DMS79 treated with DMSO at 0.1 percent for 48 hours (cell line): ENCODE measurements at places on chromosomes 4 and X.
A peak's percentile ranks its signal among the peaks of the same experiment; 100 is the strongest.

DNA sequence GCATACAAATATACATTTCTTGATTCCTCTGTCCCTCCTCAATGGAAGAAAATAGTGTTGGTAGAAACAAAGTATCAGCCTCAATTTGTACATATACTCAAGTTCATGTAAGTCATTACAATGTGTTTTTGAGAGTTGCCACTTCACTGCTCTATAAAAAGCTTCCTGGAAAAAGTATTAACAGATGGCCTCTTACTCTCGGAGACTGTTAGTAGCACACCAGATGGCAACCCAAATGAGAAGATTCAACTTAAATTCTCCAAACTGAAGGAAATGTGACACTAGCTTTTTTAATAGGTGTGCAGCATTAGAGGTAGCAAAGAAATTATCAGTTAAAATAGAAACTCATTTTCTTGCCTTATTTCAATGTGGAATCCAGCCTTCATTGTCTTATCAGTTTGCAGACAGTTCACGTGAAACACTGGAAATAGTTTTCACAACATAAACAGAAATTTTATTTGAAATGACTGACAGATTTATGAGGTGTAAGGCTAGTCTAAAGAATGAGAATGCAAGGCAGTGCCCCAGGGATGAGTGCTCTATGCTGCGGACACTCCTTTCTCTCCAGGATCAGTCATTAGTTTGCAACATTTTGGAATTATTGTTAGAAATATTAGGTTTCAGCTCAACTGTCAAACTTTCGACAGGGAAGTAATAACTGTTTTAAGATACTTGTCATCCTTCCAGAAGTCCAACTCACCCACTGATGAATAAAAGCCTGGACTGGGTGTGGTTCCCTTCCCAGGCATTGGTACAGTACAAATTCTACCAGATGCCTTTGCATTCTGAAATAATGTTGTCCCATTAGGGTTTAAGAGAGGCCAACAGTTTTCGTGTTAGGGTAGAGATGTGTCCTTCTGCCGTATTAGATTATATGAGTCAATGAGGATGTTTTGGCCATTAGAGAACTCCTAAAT lies 50.9 kb downstream of the IDS start:
- DNase-seq = no peak

GRCh38 chrX:8190341-8190830 lies 19.3 kb upstream of the VCX2 start:
- DNase-seq = no peak

- no peak for DNase-seq
Measured at GRCh38 chr4:101230801-101231426, 116.4 kb downstream of the PPP3CA start.

GRCh38 chrX:4764888-4765287 lies 1051.4 kb upstream of the PRKX start:
- DNase-seq = no peak

GRCh38 chr4:128722911-128723310 lies 86.6 kb upstream of the JADE1 start:
- DNase-seq = no peak

DNA sequence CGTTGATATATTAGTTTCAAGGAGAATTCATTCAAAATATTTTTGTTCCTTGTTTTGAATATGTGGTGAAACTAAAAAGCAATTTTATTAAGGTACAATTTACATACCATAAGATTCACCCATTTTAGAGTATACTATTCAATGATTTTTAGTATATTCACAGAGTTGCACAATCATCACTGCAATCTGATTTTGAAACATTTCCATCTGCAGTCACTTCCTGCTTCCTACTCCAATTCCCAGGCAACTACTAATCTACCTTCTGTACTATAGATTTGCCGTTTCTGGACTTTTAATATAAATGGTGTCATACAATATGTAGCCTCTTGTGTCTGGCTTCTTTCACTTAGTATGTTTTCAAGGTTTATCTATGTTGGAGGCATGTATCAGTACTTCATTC lies 71.3 kb downstream of the SLC9A7 start:
- no peak for DNase-seq

DNA sequence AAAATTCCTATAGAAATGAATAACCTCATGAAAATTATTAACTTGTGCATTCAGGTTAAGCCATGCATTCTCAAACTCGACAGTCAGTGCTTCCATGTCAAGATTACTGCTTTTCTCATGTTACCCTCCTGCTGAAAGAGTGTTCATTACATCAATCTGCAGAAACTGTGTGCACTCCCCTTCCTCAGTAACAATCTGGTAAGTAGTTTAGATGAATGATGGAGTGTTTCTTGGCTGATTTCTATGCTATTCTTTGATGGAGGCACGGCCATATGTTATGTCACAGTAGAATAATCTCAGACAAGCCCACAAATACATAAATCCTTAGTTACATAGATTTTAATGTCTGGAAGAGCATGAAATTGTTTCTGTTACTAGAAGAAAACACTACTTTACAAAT lies 193.3 kb upstream of the FAM47A start:
- DNase-seq = no peak

GRCh38 chrX:110418316-110419235 lies 59.9 kb downstream of the RTL9 start:
- peak; percentile 75 for DNase-seq

DNA sequence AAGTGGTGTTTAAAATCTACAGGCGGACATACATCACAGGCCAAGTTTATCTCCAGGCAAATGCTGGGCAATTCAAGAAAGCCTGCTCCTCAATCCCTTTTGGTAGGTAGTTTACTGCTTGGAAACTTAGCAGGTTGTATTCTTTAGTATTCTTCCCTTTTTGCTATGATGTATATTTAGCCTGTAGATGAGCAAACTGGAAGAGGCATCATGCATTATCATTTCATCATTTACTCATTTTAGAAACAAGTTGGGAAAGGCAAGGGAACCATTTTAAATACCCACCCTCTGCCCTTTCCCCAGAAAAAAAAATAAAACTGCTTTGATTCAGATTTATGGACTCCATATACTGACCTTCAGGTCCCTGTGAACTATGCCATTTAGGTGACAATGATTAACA lies 213.2 kb downstream of the CAMK2D start:
- no peak for DNase-seq

DNA sequence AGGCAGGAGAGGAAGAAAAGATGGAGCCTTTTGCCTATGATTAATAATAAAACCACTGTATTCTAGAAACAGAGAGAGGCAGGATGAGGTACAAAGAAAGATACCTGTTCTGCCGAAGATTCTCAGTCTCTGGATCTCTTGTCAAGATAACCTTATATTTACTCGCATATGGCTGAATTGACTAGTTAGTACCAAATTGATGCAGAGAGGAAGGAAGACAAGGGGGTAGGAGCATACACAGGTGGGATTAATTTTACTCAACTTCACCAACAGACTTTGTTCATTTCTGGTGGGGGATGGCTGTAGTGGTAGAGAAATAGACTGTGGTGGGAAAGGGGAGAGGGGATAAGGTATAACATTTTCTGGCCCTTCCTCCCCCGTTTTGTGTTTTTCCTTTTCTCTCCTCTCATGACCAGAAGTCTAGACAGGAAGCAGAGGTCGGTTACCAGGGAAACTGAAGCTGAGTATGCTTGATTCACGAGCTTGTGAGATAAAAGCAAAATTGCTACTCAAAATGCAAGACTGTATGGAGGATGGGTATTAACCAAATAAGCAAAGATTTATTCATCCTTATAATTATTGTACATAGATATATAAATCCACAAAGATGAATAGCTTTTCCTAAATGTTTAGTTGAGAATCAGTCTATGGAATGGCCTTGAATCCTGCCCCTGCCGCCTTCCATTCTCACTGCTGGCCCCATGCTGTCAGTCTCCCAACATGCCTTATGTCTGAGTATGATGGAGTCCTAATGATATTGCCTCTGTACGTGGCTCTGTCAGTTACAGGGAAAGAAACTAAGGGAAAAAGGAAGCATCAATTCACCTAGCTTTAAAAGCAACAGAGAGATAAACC lies 17.8 kb upstream of the PAGE2B start:
- DNase-seq = peak; percentile 20

GRCh38 chr4:26985873-26986272 lies 125.2 kb downstream of the STIM2 start:
- DNase-seq = no peak

DNA sequence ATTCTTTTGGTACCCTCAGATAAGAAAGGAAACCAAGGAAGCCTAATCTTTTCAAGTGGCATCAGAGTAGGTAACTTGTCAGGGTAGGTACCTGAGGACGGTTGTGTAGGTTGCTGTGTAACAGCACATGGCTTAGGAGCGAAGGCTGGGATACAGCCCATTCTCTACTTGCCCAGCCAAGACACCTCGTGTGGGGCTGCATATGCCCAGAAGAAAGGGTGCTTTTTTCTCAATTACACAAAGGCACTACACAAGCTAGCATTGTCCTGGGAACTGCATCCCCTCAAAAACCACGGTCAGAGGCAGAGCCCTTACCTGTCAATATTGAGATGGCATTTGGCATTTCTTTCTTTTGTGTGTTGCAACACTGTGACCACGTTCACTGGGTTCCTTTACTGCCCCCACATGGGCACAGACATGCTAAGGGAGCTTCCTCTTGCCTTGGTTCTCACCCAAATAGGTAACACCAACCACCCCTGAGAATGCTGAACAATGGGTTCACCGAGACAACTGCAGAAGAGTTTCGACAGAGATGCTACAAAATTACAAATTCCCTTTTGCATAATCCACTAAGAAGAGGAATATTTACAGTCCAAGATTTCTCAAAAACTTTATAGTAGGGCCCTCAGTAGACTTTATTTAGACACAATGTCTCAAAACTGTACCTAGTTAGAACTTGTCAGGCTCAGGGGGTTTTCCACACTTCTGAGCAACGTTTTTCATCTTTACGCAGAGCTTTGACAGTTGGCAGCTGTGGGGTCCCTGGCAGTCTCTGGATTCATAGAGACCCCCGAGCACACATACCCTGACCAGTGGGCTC lies 35.8 kb upstream of the TNIP3 start:
- no peak for DNase-seq
